ENCODE measurements at places on chromosomes 16 and 17. TPM values are rescaled to one million over a fixed set of nuclear protein-coding genes. Genes with fewer than 3 reads are reported as not detected.

HSD17B1 gene
- 2.1 TPM for polyA plus RNA-seq

RETREG3 gene
- 36.8 TPM for polyA plus RNA-seq

CSH1 gene
- 0.30 TPM for polyA plus RNA-seq

RAD51C gene
- 20.7 TPM for polyA plus RNA-seq

NAGS gene
- 37.5 TPM for polyA plus RNA-seq

NPIPA5 gene
- 19.6 TPM for polyA plus RNA-seq

PAFAH1B1 gene
- 107 TPM for polyA plus RNA-seq

ODAD4 gene
- 0.87 TPM for polyA plus RNA-seq

ASGR1 gene
- 5.7 TPM for polyA plus RNA-seq

ABCA10 gene
- polyA plus RNA-seq, result 7.5 TPM

MMP2 gene
- 87.5 TPM for polyA plus RNA-seq

FOXL1 gene
- 5.1 TPM for polyA plus RNA-seq

BORCS6 gene
- 6.3 TPM for polyA plus RNA-seq

AGRP gene
- 0.13 TPM for polyA plus RNA-seq

UNC45B gene
- polyA plus RNA-seq, result 0.28 TPM

PRSS21 gene
- polyA plus RNA-seq, result 0.49 TPM

GP1BA gene
- polyA plus RNA-seq, result 1.5 TPM

CMTM2 gene
- polyA plus RNA-seq, result 0.25 TPM

KCNJ12 gene
- 18.4 TPM for polyA plus RNA-seq

Data from large intestine (tissue), 12 donors.